ENCODE measurements at places on chromosomes 6 and 20.

- no peak for DNase-seq
- no peaks in the 10 kb centered on the region for H3K36me3 ChIP-seq
- H3K27me3 ChIP-seq: peaks cover 2% of the 10 kb centered on the region
- no peak overlapping the region for H3K27ac ChIP-seq
- no peaks in the 10 kb centered on the region for H3K4me1 ChIP-seq
Measured at GRCh38 chr6:92635553-92636153, 783.7 kb downstream of the EPHA7 start.

GRCh38 chr6:121479486-121480098 lies 44.1 kb downstream of the GJA1 start:
- DNase-seq: no peak
- no peak overlapping the region for H3K4me3 ChIP-seq
- no peak overlapping the region for H3K27ac ChIP-seq
- H3K4me1 ChIP-seq: no peaks in the 10 kb centered on the region
- no peaks in the 10 kb centered on the region for H3K27me3 ChIP-seq

DNA sequence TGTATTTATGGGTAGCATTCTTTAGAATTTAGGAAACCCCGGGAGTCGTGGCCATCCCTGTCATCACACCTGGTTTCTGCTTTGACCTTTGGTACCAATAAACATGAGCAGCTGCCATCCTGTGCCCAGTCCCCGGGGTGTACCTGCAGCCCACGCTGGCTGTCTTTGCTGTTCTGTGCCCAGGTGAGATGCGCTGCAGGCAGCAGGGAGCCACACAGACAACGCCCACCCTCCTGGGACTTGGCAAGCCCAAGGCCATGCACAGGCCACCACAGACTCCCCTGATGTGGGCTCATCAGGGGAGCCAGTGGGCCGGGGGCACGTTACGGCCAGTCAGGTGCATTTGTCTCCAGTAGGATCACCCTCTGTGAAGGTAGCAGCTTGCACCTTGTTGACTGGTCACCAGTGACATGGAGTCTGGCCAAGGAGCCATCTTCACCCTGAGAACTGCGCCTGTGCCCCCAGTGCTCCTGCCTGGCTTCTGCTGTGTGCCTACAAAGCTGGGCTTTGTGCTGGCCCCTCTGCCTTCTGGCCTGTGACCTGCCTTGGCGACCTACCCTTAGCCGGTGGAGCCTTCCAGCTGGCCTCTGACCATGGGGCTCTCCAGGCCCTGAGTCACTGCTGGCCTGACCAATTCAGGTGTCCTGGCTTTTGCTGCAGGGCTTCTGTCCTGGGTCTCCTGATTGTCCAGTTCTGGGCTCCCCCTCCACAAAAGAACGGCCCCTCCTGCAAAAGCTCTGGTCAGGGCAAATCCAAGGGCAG lies 14.2 kb upstream of the UNC93A start:
- peaks cover 15% of the 10 kb centered on the region for H3K27me3 ChIP-seq
- peaks cover 56% of the 10 kb centered on the region for H3K4me1 ChIP-seq
- no peak overlapping the region for H3K4me3 ChIP-seq

DNA sequence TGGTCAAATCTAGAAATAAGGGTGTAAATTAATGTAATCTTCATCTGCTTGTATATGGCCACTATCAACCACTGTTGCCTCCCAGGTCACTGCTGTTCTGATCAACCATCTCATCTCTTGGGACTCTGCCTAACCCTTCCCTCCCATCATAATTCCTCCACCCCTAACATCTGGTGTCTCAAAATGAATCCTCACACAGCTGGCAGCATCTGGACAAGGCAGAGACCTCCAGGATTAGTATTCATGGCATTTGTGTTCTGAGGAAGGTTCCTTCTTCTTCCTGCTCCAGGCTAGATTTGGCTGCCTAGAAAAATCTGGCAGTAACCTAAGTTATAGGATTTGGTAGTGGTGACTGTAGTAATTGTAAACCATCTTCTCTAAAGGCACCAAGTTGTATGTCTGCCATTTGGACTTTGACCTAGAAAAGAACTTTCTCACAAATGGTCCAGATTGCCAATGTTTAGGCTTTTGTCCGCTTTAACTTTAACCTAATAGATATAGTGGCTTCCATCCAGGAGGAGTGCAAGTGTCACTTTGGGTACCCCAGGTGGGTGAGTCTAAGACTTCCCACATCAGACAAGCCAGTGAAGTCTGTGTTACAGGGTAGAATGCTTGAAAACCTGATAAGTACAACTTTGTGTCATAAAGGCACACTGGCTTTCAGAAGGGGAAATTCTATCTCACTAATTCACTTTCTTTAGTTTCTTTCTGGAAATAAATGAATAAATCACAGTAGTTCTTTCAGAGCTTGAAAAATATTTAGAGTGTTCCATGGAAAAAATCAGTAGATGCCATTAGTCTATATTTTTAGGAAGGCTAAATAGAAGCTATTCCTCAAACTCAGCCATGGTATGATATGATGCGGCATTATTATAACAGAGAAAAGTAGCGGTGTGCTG lies 3.0 kb upstream of the PHACTR2 start:
- H3K4me1 ChIP-seq: peaks cover 58% of the 10 kb centered on the region
- no peak overlapping the region for H3K27ac ChIP-seq
- no peak overlapping the region for H3K4me3 ChIP-seq
- DNase-seq: no peak
- H3K27me3 ChIP-seq: no peaks in the 10 kb centered on the region
- no peaks in the 10 kb centered on the region for H3K36me3 ChIP-seq

DNA sequence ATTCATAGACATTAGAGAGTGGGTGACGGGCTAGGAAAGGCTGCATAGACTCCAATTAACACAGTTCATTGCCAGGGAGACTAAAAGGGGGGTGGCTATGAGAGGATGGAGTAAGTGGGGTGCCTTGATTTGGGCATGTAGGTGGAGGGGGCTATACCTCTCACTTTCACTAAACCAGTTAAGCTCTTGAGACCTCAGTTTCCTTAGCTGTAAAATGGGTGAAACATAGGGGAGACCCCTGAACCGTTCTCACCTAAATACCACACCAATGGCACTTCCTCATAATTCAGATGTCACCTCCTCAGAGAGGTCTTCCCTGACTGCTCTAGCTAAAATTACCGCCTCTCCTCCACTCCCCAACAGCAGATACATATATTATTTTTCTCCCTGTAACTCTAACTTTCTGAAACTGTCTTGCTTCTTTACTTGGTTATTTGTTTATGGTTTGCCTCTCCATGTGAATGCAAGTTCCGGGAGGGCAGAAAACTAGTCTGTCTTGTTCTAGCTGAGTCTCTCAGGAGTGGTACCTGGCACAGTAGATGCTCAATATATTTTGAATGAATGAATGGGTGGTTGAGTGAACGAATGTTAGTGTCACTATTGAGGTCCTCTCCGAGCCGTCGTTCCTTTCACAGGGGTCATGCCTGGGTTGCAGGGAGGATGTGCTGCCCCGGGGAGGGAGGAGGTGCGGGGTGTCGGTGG lies 615 bp upstream of the EYA2 start:
- H3K36me3 ChIP-seq: peaks cover 12% of the 10 kb centered on the region
- no peak overlapping the region for H3K27ac ChIP-seq
- peaks cover 58% of the 10 kb centered on the region for H3K4me1 ChIP-seq
- H3K27me3 ChIP-seq: peaks cover 49% of the 10 kb centered on the region

DNA sequence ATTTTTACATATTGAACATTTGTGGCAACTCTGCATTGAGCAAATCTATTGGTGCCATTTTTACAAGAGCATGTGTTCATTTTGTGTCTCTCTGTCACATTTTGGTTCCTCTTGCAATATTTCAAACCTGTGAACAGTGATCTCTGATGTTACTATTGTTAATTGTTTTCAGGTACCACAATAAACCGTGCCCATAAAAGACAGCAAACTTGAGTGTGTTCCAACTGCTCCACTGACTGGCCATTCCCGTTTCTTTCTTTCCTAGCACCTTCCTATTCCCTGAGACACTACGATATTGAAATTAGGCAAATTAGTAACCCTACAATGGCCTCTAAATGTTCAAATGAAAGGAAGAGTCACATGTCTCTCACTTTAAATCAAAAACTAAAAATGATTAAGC lies 79.6 kb downstream of the REV3L start:
- no peaks in the 10 kb centered on the region for H3K4me1 ChIP-seq
- no peaks in the 10 kb centered on the region for H3K27me3 ChIP-seq
- peaks cover 66% of the 10 kb centered on the region for H3K36me3 ChIP-seq
- no peak overlapping the region for H3K4me3 ChIP-seq
- DNase-seq: no peak

GRCh38 chr6:53111865-53112264 lies 36.8 kb downstream of the GCM1 start:
- H3K36me3 ChIP-seq: no peaks in the 10 kb centered on the region
- DNase-seq: no peak
- no peak overlapping the region for H3K27ac ChIP-seq
- peaks cover 8% of the 10 kb centered on the region for H3K4me1 ChIP-seq

- DNase-seq: no peak
- H3K27ac ChIP-seq: no peak overlapping the region
- H3K4me3 ChIP-seq: no peak overlapping the region
- no peaks in the 10 kb centered on the region for H3K27me3 ChIP-seq
- peaks cover 66% of the 10 kb centered on the region for H3K36me3 ChIP-seq
- no peaks in the 10 kb centered on the region for H3K4me1 ChIP-seq
Measured at GRCh38 chr6:87653074-87653962, 48.7 kb downstream of the AKIRIN2 start.

- DNase-seq: no peak
- peaks cover 24% of the 10 kb centered on the region for H3K4me1 ChIP-seq
- peaks cover 4% of the 10 kb centered on the region for H3K27me3 ChIP-seq
- H3K27ac ChIP-seq: no peak overlapping the region
Measured at GRCh38 chr6:144341831-144342527, 56.8 kb downstream of the UTRN start.

DNA sequence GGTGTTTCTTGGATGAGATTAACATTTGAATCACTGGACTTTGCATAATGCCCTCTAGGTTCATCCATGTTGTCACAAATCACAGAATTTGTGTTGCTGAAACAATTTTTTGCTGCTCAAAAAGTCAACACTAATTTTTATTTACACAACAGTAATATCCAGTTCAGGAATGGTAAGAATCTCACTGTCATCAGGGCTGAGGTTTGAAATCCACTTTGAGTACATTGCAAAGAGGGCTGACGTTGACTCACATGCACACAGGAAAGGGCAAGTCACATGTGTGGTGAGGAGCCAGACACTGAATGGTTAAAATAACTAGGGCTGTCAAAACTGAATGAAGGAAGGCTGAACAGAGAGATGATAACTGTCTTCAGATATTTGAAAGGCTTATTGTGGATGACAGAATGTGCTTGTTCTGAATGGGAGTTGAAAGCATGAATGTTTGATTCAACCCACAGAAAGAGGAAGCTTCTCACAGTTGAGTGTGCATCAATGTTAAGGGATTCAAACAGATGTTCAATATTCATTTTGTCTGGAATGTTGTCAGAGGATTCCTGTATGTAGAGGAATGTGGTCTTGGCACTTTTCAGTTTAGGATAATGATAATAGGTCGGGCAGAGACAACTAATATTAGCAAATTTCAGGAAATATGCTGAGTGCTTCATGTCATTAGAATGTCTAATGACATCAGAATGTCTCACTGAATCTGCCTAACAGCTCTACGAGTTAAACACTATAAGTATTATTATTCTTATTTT lies 3.6 kb upstream of the ADGRG6 start:
- peaks cover 6% of the 10 kb centered on the region for H3K4me1 ChIP-seq
- H3K27me3 ChIP-seq: peaks cover 37% of the 10 kb centered on the region
- DNase-seq: no peak
- H3K36me3 ChIP-seq: no peaks in the 10 kb centered on the region
- H3K4me3 ChIP-seq: no peak overlapping the region
- H3K27ac ChIP-seq: no peak overlapping the region

- no peak overlapping the region for H3K27ac ChIP-seq
- peaks cover 2% of the 10 kb centered on the region for H3K27me3 ChIP-seq
Measured at GRCh38 chr20:62148908-62149314, 5.3 kb downstream of the SS18L1 start.

DNA sequence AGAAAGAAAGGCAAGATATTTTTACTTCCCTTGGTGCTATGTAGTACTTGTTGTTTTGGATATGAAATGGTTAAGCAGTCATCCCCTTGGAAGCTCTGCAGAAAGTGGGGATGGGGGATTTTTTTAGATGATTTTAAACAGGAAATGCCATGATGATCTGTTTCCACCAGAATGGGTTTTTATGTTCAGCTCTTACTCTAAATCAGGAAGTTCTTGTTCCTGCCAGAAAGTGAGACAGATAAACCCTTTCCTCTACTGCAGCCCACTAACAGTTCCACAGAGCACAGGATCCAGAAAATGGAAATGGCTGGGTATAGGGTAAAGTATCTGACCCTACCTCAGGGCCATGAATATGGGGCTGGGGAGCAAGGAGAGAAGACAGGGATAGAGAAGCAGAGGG lies 32.1 kb upstream of the PPP1R3G start:
- H3K4me1 ChIP-seq: peaks cover under 1% of the 10 kb centered on the region
- DNase-seq: no peak
- peaks cover 23% of the 10 kb centered on the region for H3K36me3 ChIP-seq
- H3K27ac ChIP-seq: no peak overlapping the region
- H3K4me3 ChIP-seq: no peak overlapping the region

DNA sequence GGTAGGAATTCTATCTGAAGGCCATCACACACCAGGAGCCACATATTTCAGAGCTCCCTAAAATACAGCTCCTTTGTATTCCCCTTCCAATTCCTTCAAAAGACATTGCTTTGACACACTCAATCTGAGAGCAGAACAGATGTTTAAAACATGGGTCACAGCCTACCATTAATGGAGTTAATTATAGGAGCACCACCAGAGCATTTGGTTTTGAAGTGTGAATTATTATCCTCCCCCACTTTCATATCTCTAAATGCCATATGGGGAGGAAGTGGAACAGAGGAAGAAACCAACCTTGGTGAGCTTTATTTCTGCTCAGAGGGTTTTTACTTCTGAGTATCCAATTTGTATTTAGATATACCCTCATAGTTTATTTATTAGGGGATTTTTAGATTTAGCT lies 50.7 kb upstream of the TNFRSF21 start:
- H3K4me1 ChIP-seq: no peaks in the 10 kb centered on the region
- no peak for DNase-seq
- H3K36me3 ChIP-seq: no peaks in the 10 kb centered on the region
- no peaks in the 10 kb centered on the region for H3K27me3 ChIP-seq
- no peak overlapping the region for H3K27ac ChIP-seq

GRCh38 chr6:159953091-159953601 lies 15.7 kb upstream of the IGF2R start:
- peaks cover 31% of the 10 kb centered on the region for H3K4me1 ChIP-seq
- H3K27me3 ChIP-seq: peaks cover 12% of the 10 kb centered on the region
- H3K36me3 ChIP-seq: no peaks in the 10 kb centered on the region

- H3K27me3 ChIP-seq: no peaks in the 10 kb centered on the region
- no peak overlapping the region for H3K27ac ChIP-seq
- DNase-seq: no peak
Measured at GRCh38 chr6:5278047-5278446, 16.7 kb downstream of the FARS2 start.
